ENCODE measurements at places on chromosomes 7 and 10. TPM values are rescaled to one million over a fixed set of nuclear protein-coding genes. Genes with fewer than 3 reads are reported as not detected.

ELN gene
- 161 TPM for polyA plus RNA-seq

DNA sequence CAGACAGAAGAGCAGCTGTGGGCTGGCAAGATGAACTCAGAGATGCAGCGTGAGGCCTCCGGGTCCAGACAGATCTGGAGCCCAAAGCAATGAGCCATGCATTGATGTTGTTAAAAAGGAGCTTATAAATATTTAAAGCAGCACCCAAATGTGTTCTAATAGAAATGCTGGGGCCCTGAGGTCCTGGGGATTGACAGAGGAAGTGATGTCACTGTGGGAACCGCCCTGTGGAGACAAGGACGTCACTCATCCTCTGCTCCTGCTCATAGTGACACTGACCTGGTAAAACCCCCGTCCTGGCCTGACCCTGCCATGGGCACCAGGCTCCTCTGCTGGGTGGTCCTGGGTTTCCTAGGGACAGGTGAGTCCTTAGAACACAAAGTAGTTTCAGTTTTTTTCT lies 197.0 kb upstream of the PRSS58 start:
- no peak for DNase-seq

GRCh38 chr7:39212876-39213275 lies 235.2 kb downstream of the POU6F2 start:
- no peak for DNase-seq

GRCh38 chr10:110505130-110505770 lies 7.5 kb downstream of the DUSP5 start:
- no peak for DNase-seq

NOLC1 gene
- polyA plus RNA-seq, result not detected

DNA sequence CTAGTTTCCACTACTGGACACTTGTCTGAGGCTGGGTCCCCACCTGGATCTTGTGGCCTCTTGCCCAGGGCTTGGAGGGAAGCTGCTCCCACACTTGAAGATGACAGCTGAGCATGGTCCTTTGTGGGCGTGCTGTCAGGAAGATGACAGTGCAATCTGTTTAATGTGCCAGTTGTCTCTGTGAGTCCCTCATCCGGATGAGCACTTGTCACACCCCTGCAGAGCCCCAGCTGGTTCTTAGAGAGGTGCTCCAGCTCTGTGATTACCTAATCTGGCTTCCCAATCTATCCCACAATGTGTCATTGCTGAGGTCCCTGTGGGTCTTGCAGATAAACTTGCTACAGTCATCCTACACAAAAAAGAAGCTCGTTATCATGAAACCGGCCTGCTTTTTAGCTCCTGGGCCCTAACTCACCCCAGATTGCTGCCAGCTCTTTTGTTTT lies 34.8 kb upstream of the CCSER2 start:
- DNase-seq, result no peak

- no peak for DNase-seq
Observed at GRCh38 chr10:79098596-79099015, 29.8 kb downstream of the ZMIZ1 start.

DNA sequence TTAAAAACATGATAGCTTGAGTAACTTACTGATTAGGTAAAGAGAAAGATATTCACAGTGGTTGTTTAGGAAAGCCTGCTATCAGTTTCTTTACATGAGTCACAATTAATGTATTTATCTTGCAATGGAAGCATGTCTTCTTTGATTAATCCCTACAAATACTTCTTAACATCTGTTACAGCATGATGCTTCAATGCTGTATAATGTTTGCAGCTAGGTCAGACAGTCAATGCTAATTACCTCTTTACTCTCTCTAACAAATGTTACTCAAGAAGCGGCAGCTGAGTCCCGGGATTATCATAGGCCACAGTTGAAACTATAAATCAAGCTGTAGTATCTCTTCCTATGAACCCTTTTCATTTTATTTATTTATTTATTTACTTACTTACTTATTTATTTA lies 33.2 kb downstream of the ACBD5 start:
- DNase-seq, result no peak

DNA sequence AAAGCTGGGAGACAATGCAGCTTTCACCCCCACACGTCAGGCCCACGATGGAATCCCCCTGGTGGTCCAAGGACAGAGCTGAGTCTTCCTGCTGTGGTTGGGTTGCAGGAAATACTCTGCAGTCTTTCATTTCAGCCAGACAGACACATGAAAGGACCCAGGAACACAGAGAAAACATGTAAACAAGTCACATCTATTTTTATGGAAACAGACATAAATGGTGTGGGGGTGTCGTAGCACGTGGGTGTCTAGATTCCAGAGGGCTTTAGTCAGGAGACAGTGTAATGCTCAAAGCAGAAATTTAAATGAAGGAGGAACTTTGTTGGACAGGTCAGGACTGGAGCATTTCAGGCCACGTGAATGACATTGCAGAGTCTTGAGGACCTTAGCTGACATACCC lies 444.6 kb downstream of the SUGCT start:
- no peak for DNase-seq

All from muscle of arm (tissue), 14 donors.